ENCODE measurements at places on chromosomes 5 and 9.

DNA sequence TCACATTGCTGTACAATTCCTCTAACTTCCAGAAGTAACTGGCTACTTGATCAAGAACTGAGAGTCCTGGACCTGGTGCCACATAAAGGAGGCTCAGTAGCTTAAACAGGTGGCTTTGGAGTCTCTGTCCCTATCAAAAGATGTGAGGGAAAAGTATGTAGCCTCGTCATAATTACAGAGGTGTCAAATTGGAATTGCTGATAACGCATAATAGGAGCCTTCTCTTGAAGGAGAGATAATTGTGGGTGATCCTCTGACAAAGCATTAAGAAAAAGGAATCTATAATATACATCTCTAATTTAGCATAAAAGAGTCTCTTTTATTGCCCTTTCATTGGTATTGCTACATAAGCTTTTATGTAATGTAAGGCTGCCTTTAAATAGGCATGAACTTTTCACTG lies 1246.4 kb upstream of the CDH9 start:
- no peak for DNase-seq

DNA sequence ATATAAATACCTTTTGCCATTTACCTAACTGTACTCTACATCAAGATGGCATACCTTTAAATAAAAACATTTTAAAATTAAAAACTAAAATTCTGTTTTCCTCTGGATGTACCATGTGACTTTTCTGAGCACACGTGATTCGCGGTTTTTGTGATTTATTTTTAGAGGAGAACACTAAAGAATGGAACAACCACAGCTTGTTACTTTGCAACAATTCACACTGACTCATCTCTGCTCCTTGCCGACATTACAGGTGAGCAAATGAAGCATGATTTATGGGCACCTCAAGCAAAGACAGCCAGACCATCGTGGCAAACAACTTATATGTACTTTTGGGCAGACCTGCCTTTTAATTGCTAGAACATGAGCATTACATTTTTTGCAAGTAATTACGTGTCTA lies 61.3 kb downstream of the GDA start:
- DNase-seq = no peak

GRCh38 chr5:81021951-81022687 lies 62.0 kb downstream of the RASGRF2 start:
- DNase-seq = no peak

GRCh38 chr9:7130266-7130820 lies 372.6 kb downstream of the KDM4C start:
- DNase-seq = no peak

- peak; percentile 71 for DNase-seq
Observed at GRCh38 chr9:79127661-79128060, 444.1 kb upstream of the TLE4 start.

DNA sequence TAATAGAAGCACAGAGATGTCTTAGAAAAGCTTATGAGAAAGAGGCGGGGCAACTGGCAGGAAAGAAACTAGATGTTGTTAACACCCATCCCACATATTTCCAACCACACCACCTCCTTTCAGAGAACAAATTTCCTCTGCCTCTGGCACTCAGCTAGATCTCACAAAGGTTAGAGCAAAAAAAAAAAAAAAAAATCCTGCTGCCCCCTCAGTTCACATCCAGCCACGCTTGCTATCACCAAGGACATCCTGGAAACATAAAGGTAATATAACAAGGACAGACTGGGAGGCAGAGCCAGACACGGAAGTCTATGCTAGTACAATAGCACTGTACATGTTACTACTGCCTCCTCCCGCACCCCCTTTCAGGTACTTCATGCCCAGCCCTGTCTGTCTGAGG lies 238.0 kb upstream of the PTGER4 start:
- DNase-seq = no peak

DNA sequence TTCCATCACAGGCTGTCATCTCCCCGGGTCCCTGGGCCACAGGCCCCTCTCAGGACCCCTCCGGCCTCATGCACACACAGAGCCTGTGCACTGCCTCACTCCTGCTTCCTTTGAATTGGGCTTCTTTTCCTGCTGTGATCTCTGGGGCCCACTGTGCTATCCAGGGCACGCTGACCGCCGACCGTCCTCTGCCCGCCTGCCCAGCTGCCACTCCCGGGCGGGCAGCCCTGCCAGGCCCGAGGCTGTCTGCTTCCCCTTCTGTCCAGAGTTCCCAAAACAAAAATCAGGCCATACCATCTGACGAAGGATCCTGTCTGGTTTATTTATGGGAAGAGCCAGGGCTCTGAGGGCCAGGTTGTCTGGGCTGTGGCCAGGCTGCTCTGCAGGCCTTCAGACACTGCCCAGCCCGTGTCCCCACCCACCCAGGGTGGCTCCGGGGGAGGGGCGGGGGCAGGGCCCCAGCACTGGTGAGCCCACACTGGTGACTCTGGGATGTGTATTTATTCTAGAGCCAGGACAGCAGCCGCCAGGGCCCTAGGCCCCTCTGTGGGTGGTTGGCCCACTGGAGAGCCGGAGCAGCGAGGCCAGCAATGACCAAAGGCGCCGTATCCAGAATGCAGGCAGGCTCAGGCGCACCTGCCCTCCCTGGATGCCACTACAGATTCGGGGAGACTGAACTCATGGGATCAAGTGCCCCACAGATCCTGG lies 57.0 kb downstream of the ADAMTS2 start:
- DNase-seq = no peak

- no peak for DNase-seq
Observed at GRCh38 chr9:34459941-34460340, 1.3 kb downstream of the DNAI1 start.

DNA sequence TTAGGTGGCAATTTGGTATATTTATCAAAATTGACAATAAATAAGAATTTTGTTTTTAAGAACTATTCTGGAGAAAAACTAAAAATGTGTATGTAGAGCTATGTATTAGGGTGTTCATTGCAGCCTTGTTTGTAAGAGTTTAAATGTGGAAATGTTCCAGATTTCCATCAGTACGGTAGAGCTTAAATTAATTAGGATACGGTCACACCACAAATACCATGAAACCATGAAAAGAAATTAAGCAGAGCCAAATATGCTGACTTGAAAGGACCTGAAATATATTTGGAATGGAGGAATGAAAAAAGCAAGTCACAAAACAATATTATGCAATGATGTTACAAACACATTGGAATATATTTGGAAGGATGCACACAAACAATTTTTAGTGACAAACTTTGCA lies 64.6 kb downstream of the ACTBL2 start:
- no peak for DNase-seq

DNA sequence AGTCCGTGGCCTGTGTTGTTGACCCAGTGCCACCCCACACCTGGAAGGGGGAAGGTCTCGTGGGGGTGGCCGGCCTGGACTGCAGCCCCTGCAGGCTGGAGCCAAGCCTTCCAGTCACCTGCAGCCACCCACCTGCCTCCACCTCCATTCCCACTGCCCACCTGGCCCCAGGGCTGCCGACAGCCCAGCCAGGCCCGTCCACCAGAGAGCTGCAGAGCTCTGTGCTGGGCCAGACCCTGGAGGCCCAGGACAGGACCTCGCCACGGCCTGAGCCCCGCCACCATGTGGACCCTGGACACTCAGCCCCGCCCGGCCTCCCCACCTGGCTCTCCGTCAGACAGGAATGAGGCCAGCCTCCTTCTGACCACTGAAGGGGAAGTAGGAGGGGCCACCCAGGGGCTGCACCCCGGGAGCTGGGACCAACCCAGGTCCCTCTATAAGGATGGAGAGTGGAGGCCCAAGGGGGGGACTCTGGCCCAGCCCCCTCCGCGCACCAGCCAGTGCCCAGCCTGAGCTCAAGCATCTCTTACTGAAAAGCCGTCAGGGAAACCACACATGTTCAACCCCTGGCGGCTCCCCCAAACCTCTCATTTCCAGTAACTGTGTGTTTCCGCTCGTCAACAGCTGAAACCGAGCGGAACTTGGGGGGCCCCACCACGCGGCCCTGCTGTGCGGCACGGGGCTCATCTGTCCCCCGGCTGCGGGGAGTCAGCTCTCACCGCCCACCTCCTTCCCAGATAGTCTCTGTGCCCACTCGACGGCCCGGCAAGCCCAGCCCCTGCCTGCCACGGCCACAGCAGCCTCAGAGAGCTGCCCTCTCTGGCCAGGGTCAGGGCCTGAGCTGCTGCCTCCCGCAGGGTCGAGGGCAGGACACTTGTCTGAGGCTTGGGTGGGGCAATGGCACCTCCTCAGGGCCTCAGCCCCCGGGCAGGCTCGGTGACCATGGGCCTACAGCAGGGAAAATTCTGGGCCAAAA lies 12.8 kb downstream of the NOTCH1 start:
- DNase-seq = no peak

Measured in EH (cell line).